DND-41 (cell line): ENCODE measurements at places on chromosomes 16 and 17.
A peak's percentile ranks its signal among the peaks of the same experiment; 100 is the strongest.

GRCh38 chr17:77930780-77931768 is 27.4 kb upstream of the TNRC6C start:
- no peak for DNase-seq

- DNase-seq = no peak
These were observed 53.2 kb downstream of the NDEL1 start for GRCh38 chr17:8488901-8489300.

DNA sequence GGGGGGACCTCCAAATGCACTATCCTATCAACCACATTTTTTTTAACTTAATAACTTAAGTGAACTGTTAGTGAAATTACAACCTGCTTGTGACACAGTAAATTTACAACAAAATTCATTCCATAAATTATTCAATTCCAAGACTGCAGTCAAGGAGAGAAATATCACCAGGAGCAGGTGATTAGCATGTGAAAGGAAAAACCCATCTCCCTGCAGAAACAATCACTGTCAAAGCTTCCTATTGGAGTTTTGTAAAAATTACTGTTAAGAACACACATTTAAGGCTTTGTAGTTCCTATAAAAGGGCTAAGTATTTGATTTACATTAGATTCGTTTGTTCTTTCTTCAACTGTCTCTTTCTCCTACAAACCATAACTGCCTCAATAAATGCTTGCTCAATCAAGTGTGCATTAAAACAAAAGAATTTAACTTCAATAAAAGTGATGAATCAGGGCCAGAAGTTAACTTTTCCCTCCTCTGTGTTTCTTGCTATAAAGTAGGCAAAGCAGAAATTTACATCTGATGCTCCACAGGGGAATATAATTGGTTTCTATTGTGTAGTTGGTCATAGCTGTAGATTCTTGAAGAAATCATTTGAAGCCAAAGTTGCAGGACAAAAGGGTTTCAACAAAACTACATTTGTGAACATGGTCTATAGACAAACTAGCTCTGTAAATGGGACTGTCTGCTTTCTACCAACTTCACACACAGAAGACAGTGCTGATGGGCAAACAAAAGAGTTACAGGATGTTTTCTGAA is 195.1 kb upstream of the PSMD7 start:
- DNase-seq = no peak

DNA sequence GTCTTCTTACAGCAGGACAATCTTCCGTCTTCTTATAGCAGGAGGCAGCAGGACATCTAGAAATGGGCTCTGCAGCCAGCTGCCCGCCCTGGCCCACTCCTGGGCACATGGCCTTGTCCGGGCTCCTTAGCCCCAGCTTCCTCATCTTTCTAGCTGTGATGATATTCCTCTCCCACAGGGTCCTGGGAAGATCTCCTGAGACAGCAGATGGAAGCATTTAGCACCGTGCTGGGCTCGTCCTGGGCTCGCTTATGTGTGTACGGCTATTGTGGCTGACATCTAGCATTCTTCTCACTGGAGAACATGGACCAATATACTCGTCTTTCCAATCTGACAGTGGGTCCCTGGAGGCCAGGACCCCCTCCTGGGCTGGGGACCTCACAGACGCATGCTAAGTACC is 48.5 kb downstream of the TIMM22 start:
- no peak for DNase-seq

- DNase-seq = no peak
These were observed 18.3 kb downstream of the CDC42EP4 start for GRCh38 chr17:73293480-73293911.

DNA sequence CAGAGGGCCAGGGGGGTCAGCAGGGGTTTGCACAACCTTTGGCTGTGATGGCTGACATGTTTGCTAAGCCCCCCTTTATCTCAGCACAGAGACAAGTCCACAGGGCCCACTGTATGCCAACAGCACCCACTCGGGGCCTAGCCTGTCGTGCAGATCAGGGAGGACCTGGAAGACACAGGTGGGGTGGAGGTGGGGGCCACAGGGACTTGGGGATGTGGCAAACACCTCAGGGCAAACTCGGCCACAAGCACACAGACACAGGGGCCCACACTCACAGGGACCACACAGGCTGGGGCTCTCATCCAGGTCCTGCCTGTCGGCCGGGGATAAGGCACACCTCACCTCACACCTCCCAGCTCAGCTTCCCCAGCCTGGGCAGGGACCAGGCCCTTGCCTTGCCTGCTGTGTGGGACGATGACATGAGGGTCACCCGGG is 87.9 kb downstream of the C16orf78 start:
- DNase-seq = peak; percentile 38

DNA sequence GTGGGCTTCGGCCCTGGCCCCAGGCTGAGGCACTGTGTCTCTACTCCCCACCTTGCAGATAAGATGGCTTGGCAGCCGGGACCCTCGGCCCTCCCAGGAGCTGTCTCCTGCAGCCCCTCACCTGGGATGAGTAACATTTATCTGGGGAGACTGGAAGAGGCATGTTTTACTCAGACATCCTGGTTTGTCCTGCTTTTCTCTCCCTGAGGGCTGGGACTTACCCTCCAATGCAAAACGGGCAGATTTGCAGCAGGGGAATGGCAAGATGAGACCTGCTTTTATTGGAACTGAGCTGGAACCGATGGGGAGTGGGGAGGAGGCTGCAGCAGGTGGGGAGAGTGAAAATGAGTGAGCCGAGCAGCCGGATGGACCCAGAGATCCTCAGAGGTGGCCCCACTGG is 27.3 kb upstream of the UBE2G1 start:
- no peak for DNase-seq

DNA sequence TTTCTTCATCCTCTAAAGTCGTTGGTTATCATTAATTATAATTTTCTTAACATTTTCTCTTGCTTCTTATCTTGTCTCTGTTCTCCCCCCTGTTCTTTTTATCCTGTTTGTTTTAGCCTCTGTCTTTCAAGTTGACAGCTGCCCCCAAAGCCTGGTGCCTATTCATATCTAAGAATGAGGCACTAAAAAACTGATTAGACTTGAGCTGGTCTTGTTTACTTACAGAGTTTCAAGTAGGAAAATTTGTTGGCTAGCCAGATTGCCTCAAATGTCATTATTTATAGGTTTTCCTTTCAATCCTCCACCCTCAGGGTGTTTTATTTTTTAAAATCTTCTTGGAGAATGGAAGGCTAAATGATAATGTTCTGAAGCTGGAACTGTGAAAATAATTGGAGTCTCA is 236.0 kb downstream of the UTP18 start:
- DNase-seq = no peak

- DNase-seq = peak; percentile 7
These were observed 29.9 kb downstream of the PLCG2 start for GRCh38 chr16:81808933-81809480.

DNA sequence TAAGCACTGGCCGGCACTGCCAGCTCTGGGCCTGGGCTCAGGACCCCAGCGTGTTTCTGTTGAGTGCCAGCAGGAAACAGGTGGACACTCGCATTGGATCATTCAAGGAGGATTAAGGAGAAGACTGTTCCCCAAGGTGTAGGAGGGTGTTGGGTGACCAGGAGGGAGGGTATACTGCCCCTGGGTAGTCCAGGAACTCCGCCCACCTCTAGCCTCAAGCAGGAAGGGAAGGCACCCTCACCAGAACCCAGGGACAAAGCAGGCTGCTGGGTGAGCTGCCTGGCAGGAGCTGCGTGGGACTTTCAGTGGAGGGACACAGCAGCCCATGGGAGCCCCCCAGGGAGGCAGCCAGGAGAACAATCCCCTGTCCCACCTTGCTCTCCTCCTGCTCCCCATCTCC is 7.7 kb upstream of the RAB37 start:
- no peak for DNase-seq

DNA sequence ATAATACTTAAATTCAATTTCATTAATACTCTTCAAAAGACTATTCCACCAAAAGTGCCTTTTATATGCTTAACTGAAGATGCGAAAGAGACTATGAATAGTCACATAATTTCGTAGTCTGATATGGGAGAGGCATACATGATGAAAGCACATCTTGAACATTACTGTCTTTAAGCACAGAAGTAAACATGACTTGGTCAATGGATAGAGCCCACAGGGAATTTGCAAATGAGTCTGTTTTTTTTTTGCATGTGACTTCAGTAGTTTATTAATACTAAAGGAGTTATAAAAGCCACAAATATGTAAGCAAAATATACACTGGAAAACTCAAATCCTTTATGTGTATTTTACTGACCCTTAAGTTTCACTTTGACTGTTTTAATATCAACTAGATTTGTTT is 15.9 kb downstream of the ADPRM start:
- DNase-seq = no peak

- no peak for DNase-seq
These were observed 26.5 kb downstream of the ASIC2 start for GRCh38 chr17:33266611-33267010.

- no peak for DNase-seq
These were observed 16.4 kb downstream of the CDH5 start for GRCh38 chr16:66382966-66383299.

GRCh38 chr17:21072745-21073197 is 30.0 kb upstream of the USP22 start:
- no peak for DNase-seq

DNA sequence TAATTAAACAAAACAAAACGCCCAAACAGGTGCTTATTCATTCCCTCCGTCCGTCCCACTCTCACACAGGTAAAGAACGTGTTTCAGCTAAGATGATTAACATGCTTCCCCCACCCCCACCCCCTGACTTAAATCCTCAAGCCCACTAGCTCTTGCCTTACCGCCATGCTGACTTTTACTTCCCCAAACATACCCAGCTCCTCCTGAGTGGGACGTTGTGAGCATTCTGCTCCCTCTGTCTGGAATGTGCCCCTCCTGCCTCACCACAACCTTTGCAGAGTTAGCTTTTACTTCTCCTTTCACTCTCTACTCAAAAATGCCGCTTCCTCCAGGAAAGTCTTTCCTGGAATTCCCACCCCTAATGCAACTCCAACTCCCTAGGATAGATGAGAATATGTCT is 774.0 kb upstream of the RBFOX1 start:
- no peak for DNase-seq

GRCh38 chr16:4316864-4317531 is 1.1 kb downstream of the GLIS2 start:
- DNase-seq = no peak

- DNase-seq = peak; percentile 11
These were observed 1.1 kb upstream of the NDUFAB1 start for GRCh38 chr16:23597003-23597756.

DNA sequence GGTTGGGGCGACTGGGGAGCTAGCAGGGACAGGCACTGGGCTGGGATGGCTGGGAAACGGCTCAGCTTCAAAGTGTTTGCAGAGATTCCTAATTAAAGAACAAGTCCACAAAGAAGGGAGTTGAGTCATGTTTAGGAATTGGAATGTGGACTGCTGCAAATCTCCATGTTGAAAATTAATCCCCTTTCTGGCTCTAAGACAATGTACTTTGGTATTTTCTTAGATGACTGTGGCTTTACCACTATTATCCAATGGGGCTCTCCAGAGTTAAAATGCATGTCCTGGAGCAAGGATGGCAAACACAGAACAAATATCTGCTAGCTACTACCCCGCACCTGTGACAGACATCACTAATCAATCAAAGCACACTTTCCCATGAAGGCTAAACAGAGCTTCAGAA is 22.2 kb upstream of the WSCD1 start:
- no peak for DNase-seq

- DNase-seq = peak; percentile 90
These were observed 58.8 kb upstream of the GSE1 start for GRCh38 chr16:85554114-85554888.

DNA sequence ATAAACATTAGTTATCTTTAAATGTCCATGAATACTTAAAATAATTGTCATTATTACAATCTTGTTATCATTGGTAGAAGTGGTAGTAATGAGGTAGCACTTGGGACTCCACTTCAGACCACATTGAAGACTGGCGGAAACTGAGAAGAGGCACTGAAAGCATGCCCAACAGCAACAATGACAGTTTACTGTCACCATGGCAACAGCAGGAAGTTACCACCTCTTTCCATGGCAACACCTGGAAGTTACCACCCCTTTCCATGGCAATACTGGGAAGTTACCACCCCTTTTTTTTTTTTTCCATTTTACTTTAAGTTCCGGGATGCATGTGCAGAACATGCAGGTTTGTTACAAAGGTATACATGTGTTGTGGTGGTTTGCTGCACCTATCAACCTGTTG is 494.9 kb upstream of the RBFOX1 start:
- no peak for DNase-seq

DNA sequence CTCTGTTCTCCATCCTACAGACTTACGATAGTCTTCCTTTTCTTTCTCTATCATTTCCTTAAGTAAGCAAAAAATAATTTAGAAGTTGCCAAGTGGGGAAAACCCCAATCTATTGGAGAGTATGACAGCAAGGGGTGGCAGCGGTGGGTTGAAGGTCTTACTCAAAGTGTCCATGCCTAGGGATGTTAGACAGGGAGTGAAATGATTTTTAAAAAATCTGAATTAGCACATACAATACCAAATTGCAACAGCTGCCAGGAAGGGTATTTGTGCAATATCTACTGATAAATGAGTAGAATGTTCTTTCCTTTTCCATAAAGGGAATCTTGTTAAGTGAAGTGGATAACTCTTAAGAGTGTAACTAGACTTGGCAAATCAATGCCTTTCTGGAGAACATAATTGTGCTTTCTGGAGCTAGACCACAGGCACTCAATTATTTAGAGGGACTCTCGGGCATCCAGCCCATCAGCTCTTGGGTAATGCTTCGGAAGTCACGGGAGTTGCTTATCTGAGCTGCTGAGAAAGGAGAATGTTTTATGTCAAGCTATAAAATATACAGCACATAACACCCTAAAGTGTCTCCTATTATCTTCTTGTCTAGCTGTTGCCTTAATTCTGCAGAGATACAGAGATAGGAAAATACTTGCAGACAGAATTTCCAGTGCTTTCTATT is 151.5 kb downstream of the KCNJ2 start:
- DNase-seq = no peak

DNA sequence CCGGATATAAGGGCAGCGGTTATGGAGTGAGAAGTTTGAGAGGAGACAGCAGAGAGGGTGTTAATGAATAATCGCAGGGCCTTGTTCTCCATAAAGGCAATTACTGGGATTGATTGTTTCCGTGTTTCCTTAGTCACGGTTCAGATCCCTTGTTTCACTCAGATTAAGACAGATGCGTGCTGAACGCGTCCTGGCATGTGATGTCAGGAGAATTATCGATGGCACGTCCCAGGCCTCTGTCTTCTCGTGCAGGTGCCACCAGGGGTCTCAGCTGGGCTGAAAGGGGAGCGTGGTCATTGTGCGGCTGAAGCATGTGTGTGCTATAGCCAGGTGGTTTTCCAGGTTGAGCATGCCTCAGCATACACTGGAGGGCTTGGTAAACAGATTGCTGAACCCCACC is 142.4 kb upstream of the NOL11 start:
- DNase-seq = no peak

GRCh38 chr16:29820271-29820701 is at the start of gene MVP:
MVP (plus strand) TSS chr16:29820462; CDS start chr16:29830550, 10,088 bp downstream.
- peak; percentile 42 for DNase-seq

DNA sequence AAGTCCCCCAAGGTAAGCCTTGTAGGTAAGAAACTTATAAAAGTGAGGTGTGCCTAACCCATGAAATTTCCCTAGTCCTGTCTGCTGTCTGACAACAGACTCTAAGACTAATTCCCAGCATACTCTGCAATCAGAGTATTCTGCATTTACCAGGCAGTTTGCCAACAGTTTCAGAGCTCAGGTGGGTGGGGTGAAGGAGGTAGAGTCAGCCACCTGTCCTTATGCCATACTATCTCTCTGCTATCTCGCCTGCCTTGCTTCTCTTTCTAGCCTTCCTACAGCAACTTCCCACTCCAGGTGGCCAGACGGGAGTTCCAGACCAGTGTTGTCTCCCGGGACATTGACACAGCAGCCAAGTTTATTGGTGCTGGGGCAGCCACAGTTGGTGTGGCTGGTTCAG is 2.3 kb downstream of the ATP5MC1 start:
- no peak for DNase-seq

GRCh38 chr17:1985686-1986085 is 39.4 kb downstream of the RTN4RL1 start:
- no peak for DNase-seq
